Hematopoietic multipotent progenitor cell (in vitro differentiated cells): ENCODE measurements at places on chromosomes 6 and 20.

DNA sequence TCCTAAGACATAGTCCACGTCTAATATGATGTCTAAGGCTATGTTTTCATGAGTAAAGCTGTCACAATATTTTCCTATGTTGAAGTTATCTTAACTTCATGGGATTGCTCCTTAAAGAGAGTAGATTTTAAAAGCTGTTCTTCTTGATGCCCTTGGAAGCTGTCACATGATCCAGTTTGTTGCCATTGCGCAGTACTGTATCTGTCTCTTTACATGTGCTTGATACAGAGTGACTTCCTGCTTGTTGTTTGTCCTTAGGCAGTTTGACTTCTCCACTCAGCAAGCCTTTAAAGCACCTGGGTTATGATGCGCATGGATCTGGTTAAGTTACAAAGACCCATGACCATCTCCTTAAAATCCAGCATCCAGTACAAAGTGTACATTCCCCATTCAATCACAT lies 85.4 kb downstream of the CDYL start:
- DNase-seq: no peak

GRCh38 chr6:140070846-140071473 lies 696.5 kb upstream of the CITED2 start:
- no peak for DNase-seq

DNA sequence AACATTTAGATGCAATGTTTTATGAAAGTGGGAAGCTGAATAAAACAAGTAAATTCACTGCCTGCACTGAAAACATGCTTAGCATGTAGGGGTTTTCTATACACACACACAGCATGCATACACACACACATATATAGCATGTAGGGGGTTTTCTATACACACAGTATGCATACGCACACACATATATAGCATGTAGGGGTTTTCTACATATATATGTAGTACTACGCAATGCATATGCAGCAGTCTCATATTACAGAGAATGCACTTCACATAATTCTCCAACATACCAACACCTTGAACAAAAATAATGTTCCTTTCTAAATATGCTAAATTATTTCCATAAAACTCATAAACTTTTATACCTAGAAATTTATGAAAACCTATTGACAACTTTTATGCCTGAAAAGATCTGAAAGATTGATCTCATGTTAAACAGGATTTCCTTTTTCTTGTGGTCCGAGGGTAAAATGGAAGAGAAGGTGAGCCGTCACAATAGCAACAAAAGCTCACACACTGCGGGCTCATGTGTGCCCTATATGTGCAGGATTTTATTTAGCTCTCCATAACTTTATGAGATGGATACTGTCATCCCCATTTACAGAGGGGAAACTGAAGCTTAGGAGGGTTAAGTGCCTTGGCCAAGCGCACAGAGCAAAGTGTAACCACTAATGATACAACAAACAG lies 81.9 kb upstream of the TULP1 start:
- DNase-seq: no peak

- no peak for DNase-seq
These were observed 205.4 kb upstream of the CST7 start for GRCh38 chr20:24743641-24744040.

- DNase-seq: no peak
These were observed 398.7 kb downstream of the PHF3 start for GRCh38 chr6:64034291-64034690.
